ENCODE measurements at places on chromosomes 2 and 18.

DNA sequence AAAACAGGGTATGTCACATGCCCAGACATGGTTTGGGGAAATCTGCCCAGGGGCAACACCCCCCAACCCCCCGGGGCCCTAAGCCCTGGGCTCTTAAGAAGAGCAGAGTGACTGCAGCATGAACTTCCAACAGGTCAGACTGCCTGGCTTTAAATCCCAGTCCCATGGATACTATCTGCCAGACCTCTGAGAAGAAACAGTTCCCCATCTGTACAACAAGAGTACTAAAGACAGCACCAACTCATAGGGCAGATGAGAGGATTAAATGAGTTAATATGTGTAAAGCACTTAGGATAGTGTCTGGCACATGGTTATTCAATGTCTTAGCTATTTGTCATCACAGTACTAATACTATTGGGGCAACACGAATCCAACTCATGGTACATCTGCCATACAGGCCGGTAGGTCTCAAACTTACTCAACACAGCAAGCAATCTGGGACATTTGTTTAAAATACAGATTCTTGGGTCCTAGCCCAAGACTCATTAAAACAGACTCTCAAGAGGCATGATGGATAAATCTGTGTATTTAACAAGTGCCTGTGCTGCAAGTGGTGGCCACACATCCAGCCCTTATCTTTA, 23.4 kb downstream of the CDH2 start:
- DNase-seq, result peak; percentile 33

DNA sequence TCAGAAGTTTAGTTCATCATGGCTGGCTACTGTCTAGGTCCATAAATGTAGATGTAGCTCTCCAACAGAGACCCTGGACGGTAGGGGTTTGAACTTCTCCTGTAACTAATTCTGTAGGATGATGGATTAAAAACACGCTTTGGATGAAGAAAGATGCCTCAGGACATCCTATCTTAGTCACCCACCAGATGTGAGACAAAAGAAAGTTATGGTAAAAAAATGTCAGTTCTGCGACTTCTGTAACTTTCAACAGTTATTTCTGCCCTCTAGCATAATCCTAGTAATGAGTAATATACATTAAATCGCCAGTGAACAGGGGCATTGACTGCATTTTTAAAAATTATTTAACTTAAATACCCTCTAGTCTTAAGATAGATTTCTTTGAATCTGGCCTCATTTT, 210.1 kb upstream of the LRATD1 start:
- no peak for DNase-seq

- no peak for DNase-seq
Observed at GRCh38 chr2:171592036-171592555, 69.8 kb downstream of the CYBRD1 start.

DNA sequence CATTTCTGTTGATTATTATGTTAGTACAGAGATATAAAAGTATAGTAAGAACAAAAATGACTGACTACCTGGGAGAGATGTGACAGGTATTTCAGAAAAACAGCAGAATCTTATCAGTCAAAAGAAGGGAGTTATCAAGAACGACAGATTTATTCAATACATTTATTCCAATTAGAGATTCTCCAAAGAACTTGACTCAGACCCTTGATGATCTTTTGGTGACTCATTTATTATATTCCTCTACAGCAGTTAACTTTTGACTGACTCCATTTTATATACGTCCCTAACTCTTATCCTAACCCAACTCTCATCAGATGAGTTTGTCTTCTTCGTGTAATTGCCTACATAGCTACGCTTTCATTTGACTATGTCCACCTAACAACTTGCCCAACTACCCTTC, 91.1 kb downstream of the C2orf74 start:
- no peak for DNase-seq

- DNase-seq, result no peak
Observed at GRCh38 chr18:51235009-51235789, 37.7 kb upstream of the MEX3C start.

GRCh38 chr2:240571314-240571973, 3.2 kb downstream of the RNPEPL1 start:
- DNase-seq, result no peak

- DNase-seq, result no peak
Observed at GRCh38 chr2:143730953-143731260, 601.7 kb downstream of the ARHGAP15 start.
